ENCODE measurements at places on chromosomes 2 and 18.
A peak's percentile ranks its signal among the peaks of the same experiment; 100 is the strongest.

- no peak for DNase-seq
These were observed 61.1 kb upstream of the SP3 start for GRCh38 chr2:174026122-174026845.

DNA sequence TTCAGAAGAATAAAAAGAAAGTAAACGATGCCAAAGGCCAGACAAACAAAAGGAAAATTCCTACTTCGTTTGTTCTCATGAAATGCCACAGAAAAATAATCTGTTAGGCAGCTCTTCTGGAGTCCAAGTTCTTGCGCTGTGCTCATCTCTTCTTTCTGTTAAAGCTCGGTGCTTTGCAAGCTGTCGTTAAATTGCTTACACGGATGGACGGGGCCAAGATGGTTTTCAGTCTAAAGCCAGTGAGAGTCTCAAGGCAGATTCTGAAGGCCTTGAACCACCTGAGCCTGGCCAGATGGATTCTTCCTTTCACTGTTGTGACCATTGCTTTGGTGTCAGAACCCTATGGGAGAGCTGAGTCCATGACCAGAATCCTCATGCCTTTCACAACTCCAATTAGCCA, 97.6 kb upstream of the RMDN2 start:
- DNase-seq, result no peak

GRCh38 chr2:45988879-45989278, 308.3 kb upstream of the EPAS1 start:
- DNase-seq, result no peak

DNA sequence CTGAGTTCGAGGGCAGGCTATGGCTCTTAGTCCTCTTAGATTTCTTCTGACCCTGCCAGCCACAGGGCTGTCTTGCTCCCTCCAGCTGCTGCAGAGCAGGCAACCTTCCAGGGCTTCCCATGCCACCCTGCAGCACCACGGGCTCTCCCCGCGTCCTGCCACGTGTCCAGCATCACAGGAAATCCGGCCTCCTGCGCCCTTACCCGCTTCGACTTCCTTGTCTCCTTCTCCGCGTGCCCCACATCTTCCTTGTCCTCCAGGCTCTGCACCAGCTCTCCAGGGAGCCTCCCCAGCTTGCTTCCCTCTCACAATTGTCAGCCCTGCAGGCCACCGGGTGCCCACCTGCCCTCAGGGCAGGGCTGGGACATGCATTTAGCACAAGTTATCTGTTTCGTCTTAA, 253.5 kb downstream of the DCDC2C start:
- no peak for DNase-seq

DNA sequence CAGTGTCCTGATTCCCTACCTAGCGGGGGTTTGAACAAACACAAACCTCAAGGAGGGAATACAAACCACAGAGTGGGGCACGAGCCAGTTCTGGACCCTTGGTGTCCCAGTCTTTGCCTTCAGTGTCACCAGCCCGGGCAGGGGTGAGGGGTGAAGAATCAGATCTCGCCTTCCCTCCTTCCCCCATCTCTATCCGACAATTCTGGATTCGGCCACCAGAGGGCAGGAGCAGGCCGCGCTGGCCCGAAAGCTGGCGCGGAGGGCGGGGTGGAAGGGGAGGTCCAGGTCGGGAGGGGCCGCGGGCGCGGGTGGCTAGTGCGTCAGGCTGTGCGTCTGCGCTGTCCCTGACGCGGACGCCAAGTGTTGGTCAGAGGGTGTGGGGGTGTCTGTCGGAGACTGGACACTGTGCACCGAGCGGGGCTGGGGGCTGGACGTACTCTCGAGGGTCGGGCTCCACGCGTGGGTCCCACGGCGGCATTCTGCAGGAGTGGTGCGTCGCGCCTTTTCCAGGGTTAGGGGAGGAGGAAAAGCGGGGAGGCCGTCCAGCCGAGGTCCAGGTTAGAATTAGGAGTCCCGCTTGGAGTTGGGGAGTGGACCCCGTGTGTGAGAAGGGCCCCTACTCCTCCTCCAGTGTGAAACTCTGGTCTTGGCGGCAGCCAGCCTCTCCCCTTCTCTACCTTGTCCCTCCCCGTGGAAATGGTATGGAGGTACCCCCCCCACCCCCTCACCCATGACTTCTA, 2.9 kb upstream of the CRYBA2 start:
- DNase-seq, result peak; percentile 78

- no peak for DNase-seq
These were observed 38.5 kb upstream of the RMP24 start for GRCh38 chr18:35933982-35934381.

GRCh38 chr2:237500681-237501424, 13.8 kb downstream of the MLPH start:
- DNase-seq, result no peak

- DNase-seq, result no peak
These were observed 161.6 kb upstream of the CTAGE1 start for GRCh38 chr18:22579271-22579670.

GRCh38 chr2:133458280-133458679, 110.0 kb downstream of the NCKAP5 start:
- DNase-seq, result no peak

GRCh38 chr18:56986829-56987228, 160.1 kb upstream of the BOD1L2 start:
- DNase-seq, result no peak

DNA sequence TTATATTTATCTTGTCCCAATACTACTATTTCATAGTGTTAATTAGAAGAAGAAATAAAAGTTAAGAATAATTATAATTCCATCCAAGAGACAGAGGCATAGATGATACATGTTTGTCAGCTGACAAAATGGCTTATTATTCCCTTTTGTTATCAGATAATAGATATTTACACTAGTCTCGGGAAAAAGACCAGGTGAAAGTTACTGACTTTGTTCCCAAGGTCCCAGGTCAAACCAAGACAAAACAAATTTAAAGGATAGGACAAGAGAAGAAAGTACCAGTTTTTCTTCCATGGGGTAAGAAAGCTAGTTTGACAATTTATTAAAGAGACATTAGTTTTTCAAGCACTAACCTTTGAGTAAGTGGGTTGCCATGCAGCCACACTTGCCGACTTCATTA, 73.2 kb downstream of the TTN start:
- no peak for DNase-seq

DNA sequence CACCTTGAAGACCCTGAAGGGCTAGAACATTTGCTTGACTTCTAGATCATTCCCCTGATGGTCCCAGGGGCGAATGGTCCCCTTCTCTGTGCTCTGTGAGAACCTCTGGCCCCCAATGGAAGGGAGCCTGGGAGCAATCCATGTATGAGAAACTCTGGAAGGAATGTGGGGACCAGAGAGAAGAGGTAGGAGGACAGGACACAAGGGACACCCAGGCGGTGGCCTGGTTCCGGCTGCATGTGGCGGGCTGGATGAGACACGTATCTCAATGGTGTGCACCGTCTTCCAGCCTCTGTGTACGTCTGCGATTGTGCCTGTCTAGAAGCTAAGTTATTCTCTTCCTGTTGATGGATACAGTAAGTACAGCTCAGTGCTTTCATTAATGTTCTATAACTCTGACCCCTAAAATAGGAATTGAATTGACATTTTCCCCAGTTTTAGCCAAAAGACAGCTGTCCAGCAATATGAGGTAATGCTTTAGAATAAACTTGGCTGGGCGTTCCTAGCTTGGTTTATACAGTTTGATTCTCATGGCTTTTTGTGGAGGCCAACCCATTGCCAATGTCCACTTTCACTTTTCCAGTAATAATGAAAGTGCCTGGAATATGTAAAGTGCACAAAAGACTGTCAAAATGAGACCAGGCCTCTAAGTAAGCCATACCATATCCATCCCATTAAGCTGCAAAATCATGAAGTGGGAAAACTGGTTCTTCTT, 30.1 kb upstream of the COPS8 start:
- DNase-seq, result no peak

DNA sequence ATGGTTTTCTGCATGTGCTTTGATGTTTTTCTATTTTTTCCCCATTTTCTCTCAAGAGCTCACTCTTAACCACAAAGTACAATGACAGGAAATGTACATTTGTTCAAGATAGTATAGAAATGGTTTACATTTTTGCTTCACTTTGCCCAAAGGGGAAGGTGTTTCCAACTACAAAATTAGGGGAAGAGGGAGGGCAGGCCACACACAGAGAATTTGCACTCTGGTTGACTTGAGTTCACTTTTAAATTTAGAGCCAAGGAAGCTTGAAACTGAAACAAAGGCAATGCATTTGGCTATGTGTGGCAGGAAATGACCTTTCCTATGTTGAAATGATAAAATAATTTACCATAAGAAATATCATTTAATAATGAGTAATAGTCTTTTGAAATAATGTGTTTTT, 19.1 kb upstream of the VIT start:
- DNase-seq, result no peak
